CD4-positive, alpha-beta T cell treated with Interferon alpha-2 for 1 hour (primary cell): ENCODE measurements at places on chromosomes 11 and 22.

DNA sequence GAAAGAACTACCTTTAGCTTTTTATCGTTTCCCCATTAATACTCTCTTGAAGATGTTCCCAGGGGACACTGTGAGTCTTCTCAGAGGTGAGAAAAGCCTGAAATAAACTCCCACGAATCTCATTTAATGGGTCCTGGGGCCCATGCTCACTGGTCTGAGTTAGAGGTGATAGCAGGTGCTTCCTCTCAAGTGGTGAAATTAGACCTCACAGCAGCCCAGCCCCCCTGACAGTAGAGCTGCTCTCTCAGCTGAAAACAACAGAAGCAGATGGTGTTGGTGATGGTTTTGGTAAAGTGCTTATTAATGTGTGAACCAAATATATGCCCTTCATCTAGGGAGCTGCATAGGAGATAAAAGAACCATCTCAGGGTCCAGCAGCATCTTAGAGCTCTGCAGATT lies 76.8 kb upstream of the VPREB1 start:
- DNase-seq: peak; percentile 79

- DNase-seq: no peak
These were observed 27.2 kb upstream of the SYT13 start for GRCh38 chr11:45313171-45313865.

DNA sequence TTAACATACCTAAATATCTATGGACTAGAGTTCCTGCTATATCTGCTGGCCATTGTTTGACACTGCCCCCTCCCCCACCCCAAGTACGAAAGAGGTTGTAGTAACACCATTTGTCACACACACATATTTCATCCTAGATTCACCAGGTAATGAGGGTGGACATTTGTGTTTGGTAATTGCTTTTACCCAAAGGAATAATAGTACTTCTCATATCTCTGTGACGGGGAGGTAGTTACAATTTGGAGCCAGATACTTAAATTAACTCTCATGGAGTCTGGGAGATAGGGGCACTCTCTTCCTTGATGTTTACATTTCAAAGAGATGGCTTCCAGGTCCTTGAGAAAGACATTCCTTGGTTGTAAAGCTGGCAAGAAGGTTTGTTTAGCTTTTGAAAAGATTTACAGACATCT lies 38.7 kb downstream of the REXO2 start:
- no peak for DNase-seq

DNA sequence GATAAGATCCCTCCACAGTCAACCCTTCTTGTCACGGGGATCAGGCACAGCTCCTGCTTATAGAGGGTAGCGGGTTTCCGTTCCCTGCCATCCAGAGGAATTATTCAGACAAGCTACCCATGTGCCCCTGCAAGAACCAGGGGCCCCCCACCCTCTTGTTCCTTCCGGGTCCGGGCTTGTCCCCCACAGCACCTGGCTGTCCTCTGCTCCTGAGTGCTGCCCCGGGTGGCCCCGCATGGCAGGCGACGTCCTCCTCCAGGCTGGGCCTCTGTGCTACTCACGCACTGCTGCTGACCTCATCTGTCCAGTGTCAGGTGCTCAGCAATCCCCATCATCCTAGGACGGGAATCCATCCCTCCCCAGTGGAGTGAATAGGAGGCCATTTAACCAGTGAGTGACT lies 24.7 kb downstream of the CELSR1 start:
- no peak for DNase-seq

DNA sequence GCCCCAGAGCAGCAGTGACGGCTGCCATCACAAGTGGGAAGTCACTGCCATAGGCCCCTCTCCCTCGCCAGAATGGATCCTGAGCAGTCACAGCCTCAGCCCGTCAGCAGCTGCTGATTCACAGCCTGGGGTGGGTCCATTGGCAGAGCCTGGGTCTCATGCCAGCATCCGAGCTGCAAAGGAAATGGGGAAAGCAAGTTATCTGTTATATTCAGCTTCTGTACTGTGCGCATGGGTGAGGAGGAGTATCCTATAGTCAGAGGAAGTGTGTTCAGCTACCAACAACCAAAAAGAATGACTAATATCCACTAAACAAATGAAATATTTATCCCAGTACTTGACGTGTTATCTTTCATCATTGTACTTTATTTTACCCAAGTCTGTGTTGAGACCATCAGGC lies 119.7 kb downstream of the RCN1 start:
- DNase-seq: no peak

- no peak for DNase-seq
These were observed 391.9 kb upstream of the CADM1 start for GRCh38 chr11:115896084-115896483.

GRCh38 chr11:42422090-42422489 lies 889.7 kb upstream of the API5 start:
- no peak for DNase-seq

- no peak for DNase-seq
These were observed 1.7 kb downstream of the SAMM50 start for GRCh38 chr22:43956805-43957463.

DNA sequence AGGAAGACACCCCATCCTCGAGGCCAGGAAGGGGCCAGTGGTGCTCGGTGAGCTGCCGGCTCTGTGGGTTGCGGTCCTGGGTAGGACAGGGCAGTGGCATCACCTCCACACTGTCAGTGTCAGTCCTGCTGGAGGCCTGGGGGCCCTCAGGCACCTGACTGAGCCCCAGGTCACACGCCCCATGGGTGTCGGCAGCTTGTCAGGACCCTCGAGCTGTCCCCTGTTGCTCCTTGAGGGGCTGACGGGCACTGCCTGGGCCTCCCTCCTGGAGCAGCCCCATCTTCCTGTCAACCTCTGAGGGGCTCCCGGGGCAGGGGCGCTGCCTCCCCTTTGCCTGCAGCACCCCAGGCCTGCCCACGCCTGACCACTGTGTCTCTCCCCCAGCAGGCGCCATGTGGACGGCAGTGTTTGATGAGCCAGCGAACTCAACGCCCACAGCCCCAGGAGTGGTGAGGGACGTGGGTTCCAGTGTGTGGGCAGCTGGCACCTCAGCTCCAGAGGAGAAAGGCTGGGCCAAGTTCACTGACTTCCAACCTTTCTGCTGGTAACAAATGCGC lies 35.4 kb downstream of the SBF1 start:
- no peak for DNase-seq

DNA sequence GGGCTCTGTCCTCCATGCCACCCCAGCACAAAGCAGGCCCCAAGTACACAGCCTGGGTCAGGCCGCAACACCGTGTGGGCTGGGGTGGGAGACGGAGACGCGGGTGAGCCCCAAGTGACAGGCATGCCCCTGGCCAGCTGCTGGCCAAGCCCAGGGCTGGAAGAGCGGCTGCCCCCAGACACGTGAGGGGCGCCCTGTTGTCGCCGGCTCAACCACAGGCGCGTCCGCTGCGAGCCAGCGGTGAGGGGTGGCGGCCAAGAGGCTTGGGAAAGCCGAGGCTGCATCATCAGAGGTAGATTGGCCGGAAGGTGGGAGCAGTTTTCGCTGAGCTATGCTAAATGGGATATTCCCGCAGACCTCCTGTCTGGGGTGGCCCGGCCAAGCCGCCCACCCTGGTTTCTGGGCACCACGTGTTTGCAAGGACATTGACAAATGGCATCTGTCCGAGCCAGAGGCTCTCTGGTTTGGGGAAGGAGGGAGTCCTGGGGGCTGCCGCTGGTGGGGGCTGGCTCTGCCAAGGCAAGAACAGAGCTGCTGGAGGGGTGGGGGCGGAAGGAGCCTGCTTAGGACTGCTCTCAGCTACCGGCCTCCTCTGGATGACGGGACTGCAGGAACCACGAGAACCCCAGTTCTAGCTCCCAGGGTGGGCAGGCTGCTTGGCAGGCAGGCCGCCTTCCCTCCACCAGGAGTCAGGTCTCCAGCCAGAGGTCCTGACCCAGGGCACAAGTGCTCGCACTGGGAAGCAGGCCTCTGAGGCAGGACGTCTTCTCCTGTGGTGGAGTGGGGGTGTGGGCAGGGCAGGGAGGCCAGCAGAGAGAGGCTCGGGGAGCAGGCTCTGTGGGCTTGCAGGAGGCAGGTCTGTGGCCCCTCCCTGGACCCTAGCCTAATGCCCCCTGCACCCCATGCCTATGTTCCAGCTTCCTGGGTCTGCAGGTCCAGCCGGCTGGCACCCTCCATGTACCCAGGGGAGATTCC lies 552 bp downstream of the PRR33 start:
- DNase-seq: no peak

DNA sequence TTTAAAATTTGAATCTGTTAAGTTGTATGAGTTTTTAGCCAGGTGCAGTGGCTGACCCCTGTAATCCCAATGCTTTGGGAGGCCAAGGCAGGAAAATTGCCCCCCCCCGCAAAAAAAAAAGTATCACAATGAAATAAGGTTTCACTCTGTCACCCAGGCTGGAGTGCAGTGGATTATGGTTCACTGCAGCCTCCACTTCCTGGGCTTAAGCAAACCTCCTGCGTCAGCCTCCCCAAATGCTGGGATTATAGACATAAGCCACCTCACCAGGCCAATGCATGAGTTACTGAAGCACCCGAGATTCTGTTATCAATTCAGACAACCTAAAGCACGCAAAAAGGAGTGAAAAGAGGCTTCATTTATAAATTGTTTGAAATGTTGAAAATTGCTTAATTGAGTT lies 2.4 kb upstream of the CHID1 start:
- DNase-seq: no peak

- DNase-seq: no peak
These were observed 104.3 kb downstream of the ST3GAL4 start for GRCh38 chr11:126459691-126460281.

GRCh38 chr11:122715548-122716440 lies 60.3 kb downstream of the UBASH3B start:
- DNase-seq: no peak

DNA sequence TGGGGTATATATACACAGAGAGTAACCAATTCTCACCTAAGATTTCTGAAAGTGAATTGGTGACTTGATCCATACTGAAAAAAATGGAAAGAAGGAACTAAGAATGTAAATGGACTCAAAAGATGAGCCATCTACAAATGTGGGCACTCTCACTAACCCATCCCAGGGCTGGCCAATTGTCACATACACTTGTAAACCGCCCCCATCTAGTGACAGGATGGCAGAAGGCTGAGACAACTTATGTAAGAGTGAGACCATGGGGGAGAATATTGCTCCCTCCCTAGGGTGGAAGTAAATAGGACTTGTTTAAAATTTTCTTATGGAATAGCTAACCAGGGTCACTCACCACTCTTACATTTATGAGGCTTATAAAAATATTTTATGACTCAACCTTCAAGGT lies 377.1 kb upstream of the ISX start:
- DNase-seq: no peak

GRCh38 chr11:120169981-120170698 lies 32.2 kb upstream of the TRIM29 start:
- no peak for DNase-seq

- peak; percentile 48 for DNase-seq
These were observed 34.1 kb upstream of the CALCA start for GRCh38 chr11:15006139-15006759.

DNA sequence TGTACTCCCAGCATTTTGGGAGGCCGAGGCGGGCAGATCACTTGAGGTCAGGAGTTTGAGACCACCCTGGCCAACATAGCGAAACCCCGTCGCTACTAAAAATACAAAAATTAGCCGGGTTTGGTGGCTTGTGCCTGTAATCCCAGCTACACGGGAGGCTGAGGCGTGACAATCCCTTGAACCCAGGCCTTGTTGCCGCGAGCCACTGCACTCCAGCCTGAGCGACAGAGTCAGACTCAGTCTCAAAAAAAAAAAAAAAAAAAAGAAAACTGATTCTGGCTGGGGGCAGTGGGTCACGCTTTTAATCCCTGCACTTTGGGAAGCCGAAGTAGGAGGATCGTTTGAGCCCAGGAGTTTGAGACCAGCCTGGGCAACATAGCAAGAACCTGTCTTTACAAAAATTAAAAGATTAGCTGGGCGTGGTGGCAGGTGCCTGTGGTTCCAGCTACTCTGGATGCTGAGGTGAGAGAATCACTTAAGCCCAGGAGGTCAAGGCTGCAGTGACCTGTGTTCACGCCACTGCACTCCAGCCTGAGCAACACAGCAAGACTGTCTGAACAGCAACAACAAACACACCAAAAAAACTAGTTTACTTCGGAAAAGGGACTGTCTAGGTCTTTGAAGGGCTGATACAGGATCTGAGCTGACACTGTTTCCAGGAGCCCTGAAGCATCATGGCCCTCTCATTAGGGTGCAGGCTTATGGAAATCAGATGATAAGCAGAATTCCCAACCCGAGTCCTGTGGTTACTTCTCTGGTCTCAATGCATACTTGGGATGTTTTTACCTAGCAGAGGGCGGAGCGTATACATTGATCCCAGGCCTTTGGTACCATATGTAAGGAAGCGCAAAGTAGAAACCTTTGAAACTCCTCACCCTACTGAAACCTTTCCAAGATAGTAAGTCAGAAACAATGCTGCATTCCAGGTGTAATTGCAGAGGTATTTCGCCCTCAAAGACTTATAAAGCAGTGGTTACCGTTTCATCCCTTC lies 1.8 kb upstream of the CHKB start:
- no peak for DNase-seq

DNA sequence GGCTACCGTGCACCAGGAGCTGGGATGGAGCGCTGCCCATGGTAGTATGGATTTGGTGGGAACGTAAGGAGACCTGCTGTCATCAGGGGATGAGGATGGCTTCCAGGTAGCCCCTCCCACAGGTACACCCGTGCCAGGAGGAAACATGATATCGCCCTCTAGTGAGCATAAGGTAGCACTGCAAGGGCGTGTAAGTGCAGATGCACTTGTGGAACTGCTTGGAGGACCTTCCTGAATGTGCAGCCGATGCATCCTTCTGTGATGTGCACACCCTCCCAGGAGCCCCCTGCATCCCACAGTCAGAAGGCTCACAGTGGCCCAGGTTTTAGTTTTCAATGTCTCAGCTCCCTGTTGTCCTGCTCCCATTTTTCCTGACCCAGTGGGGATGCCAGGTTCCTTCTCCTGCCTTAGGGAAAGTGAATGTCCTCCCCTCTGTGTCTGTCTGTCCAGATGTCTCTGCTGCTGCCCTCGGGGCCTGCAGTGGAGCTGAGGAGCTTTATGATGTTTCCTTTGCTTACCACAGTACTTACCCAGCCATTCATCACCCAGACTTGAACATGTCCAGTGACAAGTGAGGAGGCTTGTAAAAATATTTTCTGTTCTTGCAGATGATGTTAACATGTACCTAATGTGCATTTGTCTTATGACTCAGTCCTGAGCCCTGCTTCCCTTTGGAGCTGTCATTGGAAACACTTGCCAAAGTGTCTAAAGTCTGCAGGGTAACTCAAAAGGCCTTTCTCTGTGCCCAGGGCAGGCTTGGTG lies 49.2 kb downstream of the DBX1 start:
- peak; percentile 57 for DNase-seq
